Brain (organoid and tissue), 16 donors: ENCODE measurements at places on chromosomes 3 and 15. TPM values are rescaled to one million over a fixed set of nuclear protein-coding genes. Genes with fewer than 3 reads are reported as not detected.

Gene CSTA
- polyA plus RNA-seq = 0.51 TPM

Gene CCDC39
- polyA plus RNA-seq = 0.14 TPM

Gene TGM4
- polyA plus RNA-seq = not detected

Gene SCN5A
- polyA plus RNA-seq = 1.4 TPM

Gene FHIT
- polyA plus RNA-seq = 6.6 TPM

Gene MEGF11
- polyA plus RNA-seq = 10.1 TPM

Gene CTXN2
- polyA plus RNA-seq = 0.90 TPM

Gene GP9
- polyA plus RNA-seq = not detected

Gene CPA3
- not detected for polyA plus RNA-seq

Gene ERICH6
- not detected for polyA plus RNA-seq

Gene GABRR3
- polyA plus RNA-seq = not detected

Gene OR5K3
- polyA plus RNA-seq = not detected

Gene FAM240A
- not detected for polyA plus RNA-seq

Gene P2RY1
- 0.49 TPM for polyA plus RNA-seq

Gene RASGRP1
- 1.3 TPM for polyA plus RNA-seq

Gene TTLL13
- not detected for polyA plus RNA-seq

Gene LSAMP
- polyA plus RNA-seq = 21.4 TPM

Gene ZNF717
- 2.7 TPM for polyA plus RNA-seq

Gene NSMCE3
- 9.3 TPM for polyA plus RNA-seq
